ENCODE measurements at places on chromosomes 2 and 18. TPM values are rescaled to one million over a fixed set of nuclear protein-coding genes. Genes with fewer than 3 reads are reported as not detected.
A peak's percentile ranks its signal among the peaks of the same experiment; 100 is the strongest.

The VWC2L gene
- total RNA-seq, result 0.25 TPM

DNA sequence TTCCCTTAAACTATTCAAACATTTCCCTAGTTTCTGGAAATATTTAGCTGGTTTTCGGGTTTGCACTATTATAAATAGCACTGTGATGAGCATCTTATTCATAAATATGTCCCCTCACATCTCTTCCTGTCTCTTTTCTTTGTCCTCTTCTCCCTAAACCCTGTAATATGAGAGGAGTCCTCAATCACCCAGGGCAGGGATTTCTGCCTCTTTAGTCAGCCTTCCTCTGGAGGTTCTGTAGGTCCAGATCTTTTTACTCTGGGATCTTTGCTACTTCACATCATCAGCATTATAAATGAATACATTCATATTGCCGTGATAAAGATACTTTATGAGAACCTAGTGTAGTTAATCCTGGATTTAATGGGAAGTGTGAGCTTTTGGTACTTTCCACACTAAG lies 87.9 kb upstream of the TTN start:
- DNase-seq, result no peak

GRCh38 chr18:78986018-78986481 lies 6.4 kb downstream of the SALL3 start:
- peak; percentile 61 for DNase-seq

DNA sequence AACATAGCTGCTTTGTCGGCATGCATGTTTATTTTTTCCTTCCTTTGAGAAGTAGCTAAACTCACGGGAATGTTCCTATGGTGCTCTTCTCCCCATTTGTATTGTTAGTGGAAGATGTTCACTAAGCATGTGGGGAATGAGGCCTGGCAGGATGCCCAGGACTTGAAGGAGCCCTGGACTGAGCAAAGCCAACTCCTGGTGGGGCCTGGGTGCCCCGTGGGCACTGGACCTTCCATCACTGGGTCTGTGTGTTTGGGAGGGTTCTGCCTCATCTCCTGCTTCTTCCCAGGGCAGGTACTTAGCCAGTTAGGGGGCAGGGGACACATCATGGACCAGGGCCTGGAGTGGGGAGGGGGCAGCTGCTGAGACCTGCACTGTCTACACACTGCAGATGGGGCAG lies 49.3 kb downstream of the ACAA2 start:
- DNase-seq, result no peak

- no peak for DNase-seq
These were observed 11.3 kb upstream of the TMEM214 start for GRCh38 chr2:27021253-27022049.

Measured in lung (tissue), 17 donors.